ENCODE measurements at places on chromosomes 12 and 14. TPM values are rescaled to one million over a fixed set of nuclear protein-coding genes. Genes with fewer than 3 reads are reported as not detected.

CLSTN3 gene
- total RNA-seq, result 5.9 TPM

SCFD1 gene
- 43.8 TPM for total RNA-seq

OTX2 gene
- not detected for total RNA-seq

CACNA1C gene
- 0.03 TPM for total RNA-seq

SERPINA12 gene
- not detected for total RNA-seq

NRIP2 gene
- not detected for total RNA-seq

TPH2 gene
- not detected for total RNA-seq

SPSB2 gene
- 11.6 TPM for total RNA-seq

TAS2R13 gene
- total RNA-seq, result 0.39 TPM

OVCH1 gene
- total RNA-seq, result not detected
